ENCODE measurements at places on chromosomes 4 and X.
A peak's percentile ranks its signal among the peaks of the same experiment; 100 is the strongest.

- no peak for DNase-seq
Observed at GRCh38 chr4:26086621-26087441, 172.8 kb downstream of the SMIM20 start.

DNA sequence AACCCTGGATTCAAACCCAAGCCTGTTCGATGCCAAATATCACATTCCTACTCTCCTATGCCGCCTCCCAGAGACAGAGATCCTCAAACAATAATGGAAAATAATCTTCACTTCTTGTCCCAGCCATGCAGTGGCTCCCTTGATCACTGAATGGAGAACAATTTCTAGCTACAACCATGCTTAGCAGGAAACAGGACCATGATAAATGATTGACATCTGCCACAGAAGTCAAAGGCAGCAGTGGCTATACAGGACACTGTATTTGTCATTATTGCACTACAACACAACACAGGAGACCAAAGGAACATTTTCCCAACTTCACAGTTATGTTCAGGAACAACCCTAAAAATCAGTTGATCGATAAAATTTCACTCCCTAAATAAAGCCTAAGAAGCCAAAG lies 243.3 kb upstream of the SLC7A11 start:
- DNase-seq: no peak

DNA sequence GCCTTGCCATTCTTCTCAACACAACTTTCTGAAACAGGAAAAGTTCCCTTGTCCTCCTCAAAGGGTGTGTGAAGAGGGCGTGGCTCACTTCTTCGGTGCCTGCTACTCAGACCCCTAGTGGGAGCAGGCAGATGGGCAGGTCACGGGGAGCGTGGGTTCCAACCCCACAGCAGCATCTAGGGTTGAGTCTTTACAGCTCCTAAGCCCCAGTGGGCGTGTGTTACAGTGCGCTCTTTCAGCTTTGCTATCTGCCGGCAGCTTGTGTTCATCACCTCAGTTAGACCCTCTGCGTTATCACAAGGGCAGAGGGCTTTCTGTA lies 57.5 kb upstream of the KLF3 start:
- no peak for DNase-seq

DNA sequence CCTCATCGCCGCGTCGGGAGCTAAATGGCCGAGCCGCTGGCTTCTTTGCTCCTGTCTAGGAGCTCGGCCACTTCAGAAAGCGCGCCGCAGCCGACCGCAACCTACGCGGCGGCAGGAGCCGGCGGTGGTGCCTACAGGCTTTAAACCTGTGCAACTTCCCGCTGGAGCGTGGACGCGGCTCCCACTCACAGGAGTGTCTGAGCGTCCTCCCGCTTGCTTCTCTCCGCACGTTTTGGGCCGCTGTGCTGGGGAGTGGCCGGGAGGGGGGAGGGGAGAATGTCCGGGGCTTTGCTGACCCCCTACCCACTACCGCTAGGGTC lies 1.0 kb downstream of the NHSL2 start:
- DNase-seq: no peak

- DNase-seq: peak; percentile 67
Observed at GRCh38 chrX:13194291-13195103, 125.4 kb downstream of the ATXN3L start.

GRCh38 chrX:110316351-110317060 lies 1.4 kb downstream of the AMMECR1 start:
- DNase-seq: no peak

DNA sequence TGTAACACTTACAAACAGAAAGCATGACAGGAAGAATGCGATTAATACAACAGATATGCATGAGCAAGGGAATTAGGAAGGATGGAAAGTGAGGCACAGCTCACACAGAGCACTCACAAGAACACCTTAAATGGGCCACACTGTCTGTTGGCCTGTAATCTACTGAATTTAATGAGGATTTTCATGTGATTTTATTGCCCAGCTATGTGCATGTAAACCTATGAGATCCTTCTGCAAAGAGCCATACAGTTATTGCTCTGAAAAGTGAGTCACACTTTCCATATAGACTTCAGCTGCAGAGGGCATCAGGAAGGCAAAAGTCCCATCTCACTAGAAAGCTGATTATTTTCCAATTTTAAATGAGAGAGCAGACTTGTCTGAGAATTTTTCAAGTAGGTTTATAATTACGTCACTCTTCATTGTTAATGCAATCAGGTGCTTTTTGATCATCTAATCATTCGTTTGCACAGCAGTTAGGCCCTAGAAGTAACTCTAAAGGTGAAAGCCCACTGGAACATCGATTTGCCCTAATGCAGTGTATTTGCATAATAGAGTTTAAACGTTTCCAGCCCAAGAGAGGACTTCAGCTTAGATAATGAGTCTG lies 832.7 kb upstream of the INTU start:
- DNase-seq: no peak

GRCh38 chr4:159592898-159593556 lies 490.1 kb downstream of the RAPGEF2 start:
- no peak for DNase-seq

- DNase-seq: no peak
Observed at GRCh38 chr4:21209860-21210259, 509.6 kb downstream of the PACRGL start.

- peak; percentile 12 for DNase-seq
Observed at GRCh38 chrX:48696909-48697727, 584 bp downstream of the SUV39H1 start.

GRCh38 chr4:41213625-41214135 lies 662 bp downstream of the APBB2 start:
- no peak for DNase-seq

GRCh38 chr4:38866973-38867477 lies 581 bp upstream of the FAM114A1 start:
- no peak for DNase-seq

DNA sequence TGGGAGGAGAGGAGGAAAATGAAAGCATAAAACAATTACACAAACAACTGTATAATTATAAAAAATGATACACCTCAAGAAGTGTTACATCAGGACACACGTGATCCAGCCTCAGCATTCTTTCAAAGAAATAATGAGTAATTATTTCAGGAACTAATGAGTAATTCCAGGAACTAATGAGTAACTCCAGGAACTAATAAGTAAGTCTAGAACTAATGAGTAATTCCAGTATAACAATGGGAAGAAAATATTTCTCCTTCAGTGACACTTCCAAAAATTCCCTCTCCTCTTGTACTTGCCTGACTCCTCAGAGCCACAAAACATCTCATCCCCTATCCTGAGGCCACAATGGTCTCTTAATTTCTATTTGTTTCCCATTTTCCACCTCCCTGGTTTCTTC lies 63.5 kb upstream of the COL25A1 start:
- DNase-seq: no peak

DNA sequence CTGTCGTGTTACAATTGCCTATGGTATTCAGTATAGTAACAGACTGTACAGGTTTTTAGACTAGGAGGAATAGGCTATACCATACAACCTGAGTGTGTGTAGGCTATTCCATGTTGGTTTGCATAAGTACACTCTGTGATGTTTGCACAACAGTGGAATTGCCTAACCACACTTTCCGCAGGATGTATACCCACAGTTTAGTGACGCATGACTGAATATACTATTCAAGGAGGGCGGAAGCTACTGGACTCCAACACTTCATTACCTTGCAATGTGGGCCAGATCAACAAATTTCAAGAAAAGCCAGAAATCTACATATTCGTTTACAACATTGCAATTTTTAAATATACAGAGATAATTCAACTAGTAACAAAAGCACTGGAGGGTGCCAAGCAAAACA lies 317.2 kb downstream of the PDGFC start:
- DNase-seq: peak; percentile 68

- no peak for DNase-seq
Observed at GRCh38 chr4:37757761-37758160, 68.7 kb upstream of the PGM2 start.

DNA sequence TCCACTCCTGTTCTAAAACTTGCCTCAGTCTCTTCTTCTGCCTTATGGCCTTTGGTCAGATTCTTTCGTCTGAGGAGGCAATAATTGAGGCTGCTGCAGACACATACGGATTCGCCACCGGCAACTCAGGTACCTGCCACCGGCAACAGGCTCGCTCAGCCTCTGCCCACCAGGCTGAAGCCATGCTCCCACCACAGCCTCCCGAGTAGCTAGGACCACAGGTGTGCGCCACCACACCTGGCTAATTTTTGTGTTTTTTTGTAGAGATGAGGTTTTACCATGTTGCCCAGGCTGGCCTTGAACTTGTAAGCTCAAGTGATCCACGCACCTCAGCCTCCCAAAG lies 26.6 kb downstream of the TNIP2 start:
- DNase-seq: no peak

DNA sequence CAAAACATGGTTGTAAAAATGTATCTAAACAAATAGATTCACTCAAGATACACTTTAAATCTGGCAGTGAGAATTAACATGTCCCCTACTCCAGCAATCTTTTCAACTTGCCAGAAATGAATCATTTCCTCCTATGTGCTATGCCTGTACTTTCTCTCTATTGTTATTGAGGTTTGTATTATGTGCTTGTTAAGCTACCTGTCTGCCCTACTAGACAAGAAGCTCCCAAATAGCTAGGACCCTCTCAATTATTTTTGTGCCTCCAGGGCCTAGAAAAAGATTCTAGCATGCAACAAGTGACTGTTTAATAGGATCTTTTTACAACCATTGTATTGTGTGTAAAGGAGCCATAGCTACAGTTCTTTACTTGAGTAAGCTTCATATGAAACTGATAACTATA lies 3.5 kb upstream of the SAP30 start:
- DNase-seq: no peak

- no peak for DNase-seq
Observed at GRCh38 chr4:163878336-163879121, 384.0 kb downstream of the TMA16 start.

DNA sequence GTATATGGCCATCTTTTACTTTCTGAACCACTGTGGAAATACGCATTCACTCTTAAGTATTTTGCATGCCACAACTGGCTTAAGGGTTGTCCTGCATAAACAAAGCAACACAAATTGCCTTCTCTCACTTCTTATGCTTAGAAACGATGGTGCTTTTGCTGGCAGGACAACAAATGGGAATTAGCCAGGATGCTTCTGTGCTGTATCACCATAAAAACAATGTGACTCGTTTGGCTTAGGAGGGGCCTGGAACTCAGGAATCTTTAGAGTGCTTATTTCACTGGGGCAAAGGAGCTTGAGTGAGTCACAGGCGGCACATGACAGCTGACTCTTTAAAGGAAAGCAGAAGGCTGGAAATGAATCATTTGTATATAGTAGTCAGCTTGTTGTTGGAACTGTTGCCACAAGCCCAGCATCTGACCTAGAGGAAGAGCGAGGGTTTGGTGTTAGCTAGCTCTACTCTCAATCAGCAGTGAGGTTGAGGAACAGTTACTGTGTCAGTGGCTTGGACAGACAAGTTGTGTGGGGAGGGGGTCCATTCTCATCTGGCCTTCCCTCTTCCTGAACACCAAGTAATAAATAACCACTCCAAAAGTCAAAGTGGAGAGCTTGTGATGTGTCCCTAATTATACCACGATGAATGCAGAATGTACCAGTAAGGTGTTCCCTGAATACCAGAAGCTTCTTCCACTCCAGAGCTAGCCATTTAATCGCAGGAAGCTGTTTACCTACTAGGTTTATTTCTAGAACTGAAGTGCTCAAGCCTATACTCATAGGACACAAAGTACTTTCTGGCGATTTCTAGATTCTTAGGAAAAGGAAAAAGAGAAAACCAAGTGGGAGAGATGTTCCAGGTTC lies 293.1 kb downstream of the CAMK2D start:
- DNase-seq: no peak

GRCh38 chr4:99808260-99808857 lies 8.3 kb upstream of the DAPP1 start:
- no peak for DNase-seq

GRCh38 chr4:25803720-25804225 lies 59.0 kb downstream of the SEL1L3 start:
- DNase-seq: no peak

GRCh38 chrX:45138525-45138924 lies 62.2 kb downstream of the DIPK2B start:
- DNase-seq: no peak

DNA sequence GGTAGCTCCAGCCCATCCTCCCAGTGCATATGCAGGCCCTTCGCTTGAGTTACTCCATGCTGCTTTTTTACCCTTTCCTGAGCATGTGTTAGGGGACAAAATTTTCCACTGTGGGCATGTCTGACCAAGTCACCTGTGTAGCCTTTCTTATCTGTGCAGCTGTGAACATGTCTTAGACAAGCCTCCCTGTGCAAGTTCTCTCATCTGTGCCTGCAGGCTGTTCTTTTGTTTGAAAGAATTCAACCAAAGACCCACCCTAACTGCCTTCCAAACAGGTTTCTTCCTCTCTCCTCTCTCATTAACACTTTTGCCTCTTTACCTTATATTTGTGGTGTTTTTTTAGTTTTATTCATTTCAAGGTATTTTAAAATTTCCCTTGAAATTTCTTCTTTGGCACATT lies 53.2 kb upstream of the SPIN4 start:
- DNase-seq: no peak

GRCh38 chr4:113725963-113726362 lies 35.6 kb downstream of the CAMK2D start:
- no peak for DNase-seq

DNA sequence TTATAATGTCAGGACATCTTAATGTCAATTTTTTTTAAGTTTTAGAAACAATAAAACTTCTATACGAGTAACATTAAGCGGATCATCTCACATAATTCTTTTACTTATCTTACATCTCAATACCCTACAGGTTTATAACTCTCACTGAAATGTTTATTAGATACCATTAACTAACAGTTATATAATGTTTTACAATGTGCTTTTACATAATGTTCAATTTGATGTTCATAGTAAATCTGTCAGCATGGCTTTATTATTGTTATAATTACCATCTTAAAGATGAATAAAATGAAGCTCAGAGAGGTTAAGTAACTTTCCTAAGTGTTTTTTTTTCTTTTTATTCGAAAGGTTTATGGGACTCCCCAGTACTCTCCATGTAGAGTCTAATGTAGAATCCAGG lies 33.9 kb upstream of the WDFY3 start:
- no peak for DNase-seq

DNA sequence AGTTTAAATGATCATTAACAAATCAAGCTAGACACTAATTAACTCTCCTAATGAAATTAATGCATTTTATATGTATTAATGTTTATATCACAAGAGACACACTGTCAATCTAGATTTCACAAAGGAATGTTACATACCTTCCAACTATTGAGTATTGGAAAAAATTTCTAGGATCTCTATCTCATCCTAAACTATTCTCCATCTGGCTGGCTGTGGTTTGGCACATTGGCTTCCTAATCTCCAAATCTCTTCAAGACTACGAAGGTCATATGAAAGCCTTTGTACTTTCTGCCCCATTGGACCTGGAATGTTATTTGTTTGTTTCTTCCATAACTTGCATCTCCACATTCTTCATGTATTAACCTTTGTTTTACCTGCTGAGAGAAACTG lies 1160.0 kb downstream of the ADGRL3 start:
- no peak for DNase-seq

GRCh38 chr4:113169368-113169767 lies 119.9 kb downstream of the ANK2 start:
- no peak for DNase-seq
